Suprapubic skin (tissue), 4 donors: ENCODE measurements at places on chromosomes 7 and 10. TPM values are rescaled to one million over a fixed set of nuclear protein-coding genes. Genes with fewer than 3 reads are reported as not detected.

- no peak for DNase-seq
These were observed 225.0 kb downstream of the CELF2 start for GRCh38 chr10:11242443-11243387.

DNA sequence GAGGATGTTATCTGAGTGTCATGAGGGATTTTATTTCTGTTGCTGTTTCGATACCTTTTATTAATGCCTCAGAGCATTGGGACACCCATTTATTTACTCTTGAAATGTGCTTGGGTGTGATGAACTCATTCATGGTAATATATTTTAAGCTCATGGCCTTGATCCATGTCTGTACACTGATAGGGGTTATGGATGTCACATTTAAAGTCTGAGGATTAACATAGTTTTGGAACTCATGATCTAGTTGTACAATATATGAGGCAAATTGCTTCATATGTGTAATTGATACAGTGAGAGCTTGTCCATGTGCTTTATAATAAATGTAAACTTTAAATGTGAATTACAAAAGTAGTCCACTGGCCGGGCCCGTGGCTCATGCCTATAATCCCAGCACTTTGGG is 23.0 kb upstream of the ZRANB1 start:
- no peak for DNase-seq

- DNase-seq = peak; percentile 71
These were observed 782 bp downstream of the IFIT5 start for GRCh38 chr10:89414879-89415821.

DNA sequence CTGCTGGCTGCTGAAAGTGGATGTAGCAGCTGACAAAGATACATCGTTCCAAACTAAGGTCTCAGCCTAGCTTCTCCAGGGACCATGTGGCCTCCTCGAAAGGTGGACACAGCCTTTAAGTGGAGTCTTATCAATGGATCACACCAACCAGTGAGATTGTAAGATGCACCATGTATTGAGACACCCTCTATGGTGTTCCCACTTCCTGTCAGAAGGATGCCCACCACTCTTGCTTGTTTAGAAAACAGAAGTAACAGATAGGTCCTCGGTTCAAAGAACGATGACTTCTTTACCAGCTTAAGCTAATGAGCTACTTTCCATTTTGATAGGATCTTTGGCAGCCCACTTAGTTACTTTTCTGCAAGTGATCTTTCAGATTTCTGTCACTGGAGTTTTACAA is 34.3 kb downstream of the SLC25A13 start:
- no peak for DNase-seq

DNA sequence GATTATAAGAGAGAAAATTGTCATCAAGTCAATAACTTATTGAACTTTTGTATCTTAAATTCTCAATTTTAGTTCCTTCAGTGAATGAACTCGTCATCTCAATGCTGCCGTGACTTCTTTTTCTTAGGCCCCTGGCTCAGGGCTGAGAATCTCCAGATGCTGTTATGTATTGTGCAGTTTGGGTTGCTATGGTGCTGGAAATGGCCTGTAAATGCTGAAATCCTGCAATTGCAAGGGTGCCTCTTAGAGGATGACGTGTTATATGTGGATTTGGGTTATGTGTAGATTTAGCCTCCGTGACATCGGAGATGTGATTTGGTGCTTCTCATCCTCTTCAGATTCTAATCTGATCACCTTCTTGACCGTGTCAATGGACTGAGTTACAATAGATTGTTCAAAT is 55.7 kb upstream of the ZRANB1 start:
- DNase-seq = no peak

BMPER gene
- 0.52 TPM for total RNA-seq

ACSM6 gene
- total RNA-seq = 4.7 TPM

ASB4 gene
- total RNA-seq = not detected
